GM23338 (cell line): ENCODE measurements at places on chromosomes 7 and 10.

DNA sequence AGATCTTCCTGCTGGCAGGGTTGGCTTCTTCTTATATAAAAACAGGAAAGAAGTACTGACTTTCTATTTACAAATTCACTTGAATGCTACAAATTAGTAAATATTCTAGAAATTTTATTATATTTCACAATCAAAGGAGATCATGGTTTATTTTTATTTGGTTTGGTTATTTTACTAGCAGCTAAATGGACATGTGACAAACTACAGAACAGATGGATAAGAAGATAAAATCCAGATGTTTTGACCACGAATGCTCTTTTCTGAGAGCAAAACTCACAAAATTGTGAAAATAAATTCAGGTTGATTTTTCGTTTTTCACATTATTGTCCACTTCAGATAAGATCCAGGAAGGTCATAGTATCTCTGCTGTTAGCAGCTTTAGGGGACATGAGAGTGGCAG is 55.4 kb downstream of the CACNA2D1 start:
- no peak for DNase-seq

DNA sequence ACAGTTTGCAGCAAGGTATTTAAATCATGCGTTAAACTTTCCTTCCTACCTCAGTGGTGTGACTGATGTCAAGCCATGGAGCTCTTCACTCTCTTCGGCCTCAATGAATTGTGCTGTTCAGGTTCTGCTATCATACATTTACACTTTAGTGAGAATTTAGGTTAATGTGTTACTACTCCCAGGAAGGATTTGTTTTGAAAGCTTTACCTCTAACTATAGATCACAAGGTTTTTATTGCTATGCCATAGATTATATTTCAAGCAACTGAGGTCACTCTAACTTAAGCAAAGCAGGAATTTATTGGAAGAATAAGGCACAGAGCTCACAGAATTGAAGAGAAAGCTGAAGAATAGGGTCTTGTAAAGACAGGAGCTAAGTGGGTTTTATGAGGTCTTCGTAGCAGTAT is 11.0 kb upstream of the ADD3 start:
- DNase-seq: no peak

GRCh38 chr10:102384606-102385429 is 10.7 kb upstream of the NFKB2 start:
- DNase-seq: no peak

- DNase-seq: no peak
Observed at GRCh38 chr7:142548978-142549377, 200.3 kb upstream of the PRSS1 start.

DNA sequence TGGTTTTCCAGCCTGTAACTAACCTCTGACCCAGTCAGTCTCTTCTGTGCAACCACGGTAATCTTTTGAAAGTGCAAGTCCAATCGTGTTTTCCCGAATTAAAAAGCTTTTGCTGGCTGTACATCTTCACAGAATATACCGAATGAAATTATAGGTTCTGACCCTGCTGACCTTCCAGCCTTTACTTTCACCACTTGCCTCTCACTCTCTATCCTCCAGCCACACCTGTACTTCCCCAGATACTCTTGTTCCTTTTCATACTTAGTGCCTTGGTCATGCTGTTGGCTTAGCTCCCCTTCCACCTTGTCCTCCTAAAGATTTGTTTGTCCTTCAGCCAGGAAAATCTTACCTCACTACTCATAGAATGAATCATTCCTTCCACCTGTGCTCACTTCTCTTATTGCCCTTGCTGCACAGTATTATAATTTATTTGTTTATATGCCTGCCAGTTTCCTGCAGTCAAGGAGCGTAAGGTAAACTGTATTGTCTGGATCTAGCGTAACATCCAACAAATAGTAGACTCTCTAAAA is 2.3 kb upstream of the PNPLA8 start:
- no peak for DNase-seq

- no peak for DNase-seq
Observed at GRCh38 chr10:100482834-100483185, 20.0 kb downstream of the WNT8B start.

DNA sequence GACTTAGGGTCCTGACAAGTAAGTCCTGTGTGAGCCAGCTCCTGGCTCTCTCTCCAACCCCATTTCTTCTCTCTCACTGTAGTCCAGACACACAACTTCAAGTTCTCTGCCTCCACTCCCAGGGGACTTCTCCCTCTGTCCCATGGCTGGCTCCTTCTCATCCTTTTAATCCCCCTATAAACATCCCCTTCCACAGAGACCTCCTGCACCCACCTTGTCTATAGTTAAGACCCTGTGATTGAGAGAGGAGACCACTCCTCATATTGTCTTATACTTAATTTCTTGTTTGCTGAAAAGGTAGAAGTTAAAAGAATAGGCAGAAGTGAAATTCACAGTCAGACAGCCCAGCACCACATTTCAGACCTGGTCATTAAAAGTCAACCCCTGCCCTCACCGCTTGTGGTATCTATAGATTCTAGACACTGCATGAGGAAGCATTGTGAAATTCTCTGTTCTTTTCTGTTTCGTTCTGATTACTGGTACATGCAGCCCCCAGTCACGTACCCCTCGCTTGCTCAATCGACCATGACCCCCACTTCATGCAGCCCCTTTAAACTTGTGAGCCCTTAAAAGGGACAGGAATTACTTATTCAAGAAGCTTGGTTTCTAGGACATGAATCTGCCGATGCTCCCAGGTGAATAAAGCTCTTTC is 125.6 kb upstream of the FRMD4A start:
- DNase-seq: no peak

GRCh38 chr7:24932815-24933214 is 47.2 kb downstream of the OSBPL3 start:
- DNase-seq: no peak

GRCh38 chr10:77004917-77005564 is 632.6 kb downstream of the KCNMA1 start:
- DNase-seq: peak; percentile 89

GRCh38 chr7:106220307-106220706 is 64.5 kb downstream of the NAMPT start:
- DNase-seq: no peak

GRCh38 chr10:58044072-58044471 is 223.6 kb downstream of the IPMK start:
- DNase-seq: no peak

DNA sequence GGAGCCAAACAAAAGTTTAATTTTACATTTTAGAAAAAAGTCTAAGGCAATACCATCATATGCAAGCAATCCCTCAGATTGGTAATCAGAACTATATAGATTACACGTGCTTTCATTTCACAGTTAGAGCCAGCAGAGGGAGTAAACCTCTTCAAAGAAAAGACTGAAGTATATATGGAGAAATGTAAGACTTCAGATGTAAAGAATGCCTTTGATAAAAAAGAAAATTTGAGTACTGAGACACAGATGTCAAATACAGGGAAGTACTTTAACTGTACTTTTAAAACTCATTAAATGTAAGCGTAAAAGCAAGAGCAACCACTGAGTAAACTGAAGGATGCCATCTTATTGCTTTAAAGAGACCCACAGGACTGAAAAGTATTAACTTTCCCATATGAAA is 101.4 kb upstream of the FAM133B start:
- DNase-seq: peak; percentile 83

GRCh38 chr7:24762771-24763170 is 5.5 kb upstream of the GSDME start:
- DNase-seq: no peak

- no peak for DNase-seq
Observed at GRCh38 chr7:47783456-47784223, 164.6 kb downstream of the PKD1L1 start.

GRCh38 chr10:84214612-84215235 is 10.6 kb downstream of the LRIT2 start:
- DNase-seq: peak; percentile 84

DNA sequence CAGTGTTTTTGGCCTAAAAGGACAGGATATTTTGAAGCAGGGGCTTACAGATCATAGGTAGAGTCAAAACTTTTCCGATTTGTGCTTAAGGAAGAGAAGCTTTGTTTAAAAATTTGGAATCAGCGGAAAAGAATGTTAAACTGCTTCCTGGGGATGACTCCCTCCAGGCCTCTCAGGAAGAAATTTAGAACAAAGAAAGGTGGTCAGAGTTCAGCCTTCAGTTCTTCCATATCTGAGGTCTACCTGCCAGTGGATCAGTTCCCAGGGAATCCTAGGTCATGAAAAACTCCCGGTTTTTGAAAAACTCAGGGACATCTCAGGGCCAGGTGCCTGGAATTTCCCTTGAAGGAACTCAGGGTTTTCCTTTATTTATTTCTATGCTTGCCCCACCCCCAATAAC is 100.3 kb downstream of the MCU start:
- peak; percentile 57 for DNase-seq

DNA sequence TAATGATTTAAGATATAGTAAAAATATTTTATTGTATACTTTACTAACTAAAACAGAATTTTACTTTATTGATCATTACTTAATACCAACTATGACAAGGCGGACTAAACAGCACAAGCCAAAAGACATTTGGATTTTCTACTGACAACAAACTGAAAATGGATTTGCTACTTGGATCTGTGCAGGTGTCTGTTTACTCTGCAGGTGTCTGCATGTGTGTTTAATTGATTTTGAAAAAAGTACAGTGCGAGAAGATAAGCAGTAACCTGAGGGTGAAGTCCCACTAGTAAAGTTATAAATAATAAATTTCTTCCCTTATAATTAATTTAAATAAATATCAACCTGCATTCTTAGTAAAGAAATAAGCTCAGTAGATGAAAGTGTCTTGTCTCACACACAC is 696.8 kb upstream of the MBL2 start:
- DNase-seq: no peak

DNA sequence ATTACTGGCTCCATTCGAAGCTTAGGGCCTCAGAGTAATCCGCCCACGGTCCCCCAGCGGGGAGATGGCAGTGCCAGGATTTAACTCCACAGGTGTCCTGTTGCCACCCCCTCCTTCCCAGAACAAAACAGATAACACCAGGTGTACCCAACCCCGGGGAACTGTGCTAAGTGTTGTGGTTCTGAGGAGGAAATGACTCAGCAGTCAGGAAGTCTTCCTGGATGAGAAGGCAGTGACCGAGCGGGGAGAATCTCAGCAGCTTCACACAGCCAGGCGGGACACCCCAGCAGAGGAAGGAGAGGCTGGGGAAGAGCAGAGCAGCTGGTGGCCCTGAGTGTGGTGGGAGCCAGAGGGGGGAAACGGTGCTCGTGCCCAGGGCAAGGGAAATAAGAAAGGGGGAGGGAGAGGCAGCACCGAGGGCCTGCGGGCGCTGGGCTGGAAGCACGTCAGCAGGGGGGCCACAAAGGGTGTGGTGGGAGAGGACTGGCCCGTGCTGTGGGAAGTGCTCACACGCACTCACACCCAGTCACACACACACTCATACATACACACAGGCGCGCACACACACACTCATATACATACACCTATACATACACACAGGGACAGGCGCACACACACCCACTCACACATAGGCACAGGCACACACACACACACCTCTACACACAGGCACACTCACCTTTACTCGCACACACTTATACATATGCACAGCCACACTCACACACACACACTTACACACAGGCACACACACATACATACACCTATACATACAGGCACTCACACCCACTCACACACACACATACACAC is 59.8 kb upstream of the CHST15 start:
- DNase-seq: peak; percentile 23

DNA sequence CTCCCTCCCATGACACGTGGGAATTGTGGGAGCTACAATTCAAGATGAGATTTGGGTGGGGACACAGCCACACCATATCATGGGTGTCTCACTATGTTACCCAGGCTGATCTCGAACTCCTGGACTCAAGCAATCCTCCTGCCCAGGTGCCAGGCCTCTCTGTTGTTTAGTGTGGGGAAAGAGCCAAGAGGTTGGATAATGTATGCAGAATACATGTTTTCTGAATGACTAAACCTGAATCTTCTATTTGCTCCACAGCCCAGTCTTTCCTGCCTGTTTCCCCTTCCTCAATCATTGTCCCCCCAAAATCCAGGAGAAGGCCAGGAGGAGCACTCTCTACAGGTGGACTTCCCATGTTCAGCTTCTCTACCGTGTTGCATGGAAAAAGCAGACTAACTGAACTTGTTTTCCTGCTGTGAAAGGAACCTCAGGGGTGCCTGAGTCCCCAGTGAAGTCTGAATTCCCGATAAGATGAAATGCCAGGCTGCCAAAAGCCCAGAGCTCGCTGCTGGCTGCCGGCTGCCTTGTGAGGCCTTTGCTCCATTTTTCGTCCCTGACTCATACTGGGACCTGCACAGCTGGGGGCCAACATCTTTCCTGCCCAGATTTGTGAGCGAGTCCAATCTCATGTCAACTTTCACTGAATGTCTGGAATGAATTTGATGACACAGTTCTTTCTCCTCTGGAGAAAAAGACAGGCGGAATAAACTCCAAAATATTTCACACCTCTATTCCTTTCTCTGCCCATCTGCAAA is 588.0 kb downstream of the CALN1 start:
- DNase-seq: peak; percentile 13

DNA sequence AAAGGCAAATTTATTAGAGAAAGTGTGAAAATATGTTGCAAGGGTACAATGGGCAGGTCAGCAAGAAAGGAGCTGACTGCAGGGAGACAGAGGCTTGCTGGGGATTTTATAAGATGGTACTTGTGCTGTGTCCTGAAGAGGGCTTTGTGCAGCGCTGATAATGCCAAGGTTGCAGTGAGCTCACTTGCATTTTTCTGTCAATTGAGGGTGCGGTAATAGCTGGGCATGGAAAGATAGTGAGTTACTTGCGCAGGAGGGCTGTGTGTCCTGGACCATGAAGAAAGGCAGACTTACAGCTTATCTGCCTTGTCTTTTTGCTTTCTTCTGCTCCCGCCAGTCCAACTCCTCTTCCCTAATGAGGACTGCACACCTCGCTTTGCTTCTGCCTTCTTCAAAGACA is 12.5 kb downstream of the CDC123 start:
- no peak for DNase-seq

GRCh38 chr7:155291045-155291530 is 6.6 kb upstream of the INSIG1 start:
- no peak for DNase-seq

GRCh38 chr7:28509251-28510025 is 97.1 kb downstream of the CREB5 start:
- DNase-seq: no peak
